ENCODE measurements at places on chromosomes 3 and 15.
A peak's percentile ranks its signal among the peaks of the same experiment; 100 is the strongest.

DNA sequence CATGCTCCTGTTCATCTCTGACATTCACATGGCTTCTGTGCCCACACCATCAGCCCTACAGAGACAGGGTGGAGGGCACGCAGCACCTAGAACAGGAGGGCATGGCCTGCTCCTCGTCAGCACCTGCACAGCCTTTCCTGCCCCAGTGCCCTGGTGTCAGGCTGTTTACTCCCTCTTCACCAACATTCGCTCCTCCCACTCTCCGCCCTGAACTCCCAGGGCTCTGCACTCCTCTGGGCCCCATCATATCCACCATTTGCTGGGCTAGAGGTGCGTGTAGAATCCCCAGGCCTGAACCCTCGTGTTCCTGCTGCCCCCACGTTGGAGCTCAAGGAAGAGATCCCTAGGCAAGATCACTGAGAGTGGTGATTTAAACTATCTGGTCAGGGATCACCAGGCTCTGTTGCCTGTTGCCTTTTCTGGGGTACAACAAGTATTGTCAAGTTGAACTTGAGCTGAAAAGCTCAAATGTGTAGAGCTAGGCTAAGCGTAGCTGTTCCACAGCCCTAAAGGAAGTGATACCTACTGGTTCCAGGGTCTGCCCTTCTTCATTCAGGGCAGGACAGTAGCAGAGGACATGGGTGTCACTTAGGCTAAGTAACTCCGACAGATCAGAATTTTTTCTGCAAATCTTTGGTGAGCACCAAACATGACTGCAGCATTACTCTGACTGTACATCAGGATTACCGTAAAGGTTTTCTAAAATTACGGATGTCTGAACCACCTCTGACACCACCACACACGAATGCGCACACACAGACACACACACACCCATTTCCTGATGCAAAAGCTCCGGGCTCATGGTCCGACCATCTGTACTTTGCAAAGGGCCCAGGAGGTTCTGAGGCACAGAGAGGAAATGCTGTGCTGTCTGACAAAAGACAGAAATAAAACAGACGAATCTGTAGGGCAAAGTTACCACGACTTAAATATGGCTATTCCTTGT lies 43.7 kb upstream of the GNB5 start:
- peaks cover 18% of the 10 kb centered on the region for H3K4me1 ChIP-seq
- H3K4me3 ChIP-seq, result peak overlapping the region; percentile 34
- H3K27me3 ChIP-seq, result no peaks in the 10 kb centered on the region

GRCh38 chr3:72299823-72300222 lies 514.9 kb upstream of the PROK2 start:
- no peak overlapping the region for H3K27ac ChIP-seq
- no peaks in the 10 kb centered on the region for H3K27me3 ChIP-seq
- DNase-seq, result no peak
- peaks cover 3% of the 10 kb centered on the region for H3K36me3 ChIP-seq

DNA sequence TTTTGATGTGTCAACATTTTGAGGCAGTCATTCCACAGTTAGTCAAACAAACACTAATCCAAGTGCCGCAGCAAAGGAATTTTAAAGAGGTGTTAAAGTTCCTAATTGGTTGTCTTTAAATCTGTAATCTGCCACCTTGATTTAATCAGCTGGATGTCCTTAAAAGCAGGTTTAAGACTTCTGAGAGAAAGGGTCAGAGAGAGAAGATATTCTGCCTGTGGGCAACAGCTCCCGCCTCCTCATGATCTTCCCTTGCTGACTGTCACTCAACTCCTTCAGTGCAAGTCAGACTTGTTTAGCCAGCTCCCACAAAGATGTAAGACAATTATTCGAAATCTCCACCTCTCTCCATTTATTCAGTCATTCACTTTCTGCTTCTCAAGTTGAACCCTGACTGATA lies 92.6 kb upstream of the MYRIP start:
- H3K27ac ChIP-seq, result no peak overlapping the region
- H3K36me3 ChIP-seq, result no peaks in the 10 kb centered on the region
- no peaks in the 10 kb centered on the region for H3K4me1 ChIP-seq
- H3K27me3 ChIP-seq, result no peaks in the 10 kb centered on the region
- no peak overlapping the region for H3K4me3 ChIP-seq

GRCh38 chr3:18892047-18892446 lies 256.3 kb upstream of the KCNH8 start:
- peaks cover 6% of the 10 kb centered on the region for H3K4me1 ChIP-seq
- H3K36me3 ChIP-seq, result no peaks in the 10 kb centered on the region
- no peak overlapping the region for H3K4me3 ChIP-seq

- DNase-seq, result peak; percentile 93
- H3K4me3 ChIP-seq, result peak overlapping the region; percentile 94
- H3K27me3 ChIP-seq, result no peaks in the 10 kb centered on the region
Observed at GRCh38 chr15:44712346-44713005, 1.2 kb downstream of the B2M start.

DNA sequence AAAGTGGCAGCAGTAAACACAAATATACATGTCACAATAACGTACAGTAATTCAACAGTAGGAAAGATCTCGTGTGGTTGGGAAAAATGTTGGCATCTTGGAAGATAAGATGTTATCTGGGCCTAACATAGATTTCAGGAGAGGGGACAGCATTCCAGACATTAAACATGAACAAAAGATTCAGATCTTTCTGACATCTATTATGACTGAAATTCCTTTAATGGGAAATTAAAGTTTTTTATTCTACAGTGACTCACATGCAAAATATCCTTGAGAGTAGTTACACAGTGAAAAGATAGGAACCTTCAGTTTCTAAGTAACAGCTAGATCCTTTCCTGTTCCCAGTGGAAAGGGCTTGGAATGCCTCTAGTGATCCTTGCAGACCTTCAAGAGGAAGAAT lies 9.2 kb downstream of the NDUFB5 start:
- DNase-seq, result no peak
- peaks cover 27% of the 10 kb centered on the region for H3K36me3 ChIP-seq
- H3K4me3 ChIP-seq, result no peak overlapping the region
- H3K4me1 ChIP-seq, result peaks cover 22% of the 10 kb centered on the region

DNA sequence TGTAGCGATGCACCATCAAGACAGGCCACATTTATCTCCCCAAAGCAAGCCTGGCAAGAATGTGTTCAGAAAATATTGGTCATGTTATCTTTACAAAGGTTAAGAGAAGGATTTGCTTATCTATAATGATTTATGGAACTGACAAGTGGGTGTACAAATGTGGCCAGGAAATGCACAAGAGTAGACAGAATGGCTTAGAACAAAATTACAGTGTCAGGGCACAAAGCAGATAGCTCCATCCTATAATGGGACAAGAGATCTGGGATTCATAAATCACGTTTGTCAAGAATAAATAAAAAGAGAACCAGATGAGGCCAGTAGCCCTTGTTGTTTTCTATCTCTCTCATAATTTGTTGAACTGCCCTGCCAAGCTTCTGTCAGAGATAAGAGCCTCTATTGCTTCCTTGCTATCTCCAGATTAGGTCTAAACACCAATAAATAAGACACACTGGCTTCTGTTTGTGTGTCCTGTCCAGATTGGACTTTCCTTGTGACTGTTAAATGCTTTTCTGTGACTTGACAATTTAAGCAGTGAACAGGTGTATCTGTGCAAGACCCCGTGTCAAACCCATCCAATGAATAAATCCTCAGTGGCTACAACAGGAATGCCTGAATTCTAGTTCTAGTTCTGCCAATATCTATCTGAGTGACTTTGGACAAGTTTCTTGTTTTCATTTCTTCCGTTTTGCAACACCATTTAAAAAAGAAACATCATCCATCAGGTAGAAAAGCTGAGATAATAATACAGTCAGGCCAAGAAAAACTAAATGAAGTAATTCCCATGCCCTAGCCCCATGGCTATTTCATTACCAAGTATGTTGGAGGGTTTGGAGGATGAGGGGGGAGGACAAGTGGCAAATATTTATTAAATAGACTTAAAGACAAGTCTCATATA lies 157.2 kb downstream of the DCLK3 start:
- no peaks in the 10 kb centered on the region for H3K36me3 ChIP-seq
- DNase-seq, result no peak
- no peak overlapping the region for H3K4me3 ChIP-seq
- H3K27ac ChIP-seq, result no peak overlapping the region
- H3K4me1 ChIP-seq, result no peaks in the 10 kb centered on the region
- H3K27me3 ChIP-seq, result no peaks in the 10 kb centered on the region

DNA sequence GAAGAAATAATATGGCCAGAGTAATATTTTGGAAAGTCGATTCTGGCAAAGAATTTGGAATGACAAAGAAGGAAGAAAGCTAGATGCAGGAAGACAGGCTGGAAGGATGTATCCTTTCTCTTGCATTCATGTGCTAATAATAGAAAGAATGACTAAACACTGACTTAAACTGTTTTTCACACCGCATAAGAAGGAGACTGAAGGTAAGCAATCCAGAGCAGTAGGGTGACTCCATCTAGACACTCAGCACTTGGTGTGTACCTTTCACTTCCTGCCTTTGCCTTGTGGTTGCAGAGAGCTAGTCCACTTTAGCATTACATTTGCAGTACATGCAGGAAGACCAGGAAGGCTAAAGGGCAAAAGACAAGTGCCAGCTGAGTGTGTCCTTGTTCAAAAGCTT lies 234.6 kb downstream of the RBMS3 start:
- H3K36me3 ChIP-seq, result no peaks in the 10 kb centered on the region
- no peak overlapping the region for H3K4me3 ChIP-seq
- no peak overlapping the region for H3K27ac ChIP-seq
- DNase-seq, result no peak

- no peaks in the 10 kb centered on the region for H3K36me3 ChIP-seq
- H3K27ac ChIP-seq, result no peak overlapping the region
Observed at GRCh38 chr15:101615414-101615985, 36.7 kb downstream of the TM2D3 start.

- DNase-seq, result no peak
- no peaks in the 10 kb centered on the region for H3K4me1 ChIP-seq
- no peak overlapping the region for H3K4me3 ChIP-seq
Observed at GRCh38 chr3:74033381-74033780, 408.6 kb upstream of the PDZRN3 start.

- DNase-seq, result peak; percentile 37
- H3K4me3 ChIP-seq, result no peak overlapping the region
- H3K27ac ChIP-seq, result no peak overlapping the region
- no peaks in the 10 kb centered on the region for H3K27me3 ChIP-seq
Observed at GRCh38 chr3:139121513-139122220, 77.0 kb upstream of the PRR23C start.

DNA sequence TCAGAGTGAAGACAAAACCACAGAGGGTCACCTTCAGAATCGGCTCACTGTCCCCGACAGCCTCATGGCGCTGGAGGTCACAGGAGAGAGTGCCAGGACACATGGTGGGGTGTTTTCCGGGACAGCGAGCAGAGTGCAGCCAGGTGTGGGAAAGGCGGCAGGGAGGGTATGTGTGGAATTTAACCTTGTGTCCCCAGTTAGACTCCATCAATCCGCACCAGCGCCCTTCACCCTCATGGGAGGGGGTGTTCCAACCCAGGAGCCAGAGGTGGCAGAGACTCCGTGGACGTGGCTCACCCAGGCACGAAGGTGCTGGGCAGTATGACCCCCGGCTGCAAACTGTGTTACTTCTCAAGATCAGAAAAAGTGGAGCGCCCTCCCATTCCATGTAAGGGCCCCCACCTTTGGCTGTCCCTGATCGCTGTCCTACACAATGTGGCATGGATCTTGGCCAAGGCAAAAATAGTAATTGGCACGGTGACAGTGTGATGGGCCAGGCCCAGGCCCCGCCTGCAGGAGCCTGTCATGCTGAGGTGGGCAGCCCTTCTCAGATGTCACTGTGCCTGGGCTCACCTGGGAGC lies 190.3 kb downstream of the XXYLT1 start:
- no peak for DNase-seq
- no peaks in the 10 kb centered on the region for H3K27me3 ChIP-seq
- H3K36me3 ChIP-seq, result no peaks in the 10 kb centered on the region
- H3K4me1 ChIP-seq, result no peaks in the 10 kb centered on the region
- H3K27ac ChIP-seq, result no peak overlapping the region
- no peak overlapping the region for H3K4me3 ChIP-seq

DNA sequence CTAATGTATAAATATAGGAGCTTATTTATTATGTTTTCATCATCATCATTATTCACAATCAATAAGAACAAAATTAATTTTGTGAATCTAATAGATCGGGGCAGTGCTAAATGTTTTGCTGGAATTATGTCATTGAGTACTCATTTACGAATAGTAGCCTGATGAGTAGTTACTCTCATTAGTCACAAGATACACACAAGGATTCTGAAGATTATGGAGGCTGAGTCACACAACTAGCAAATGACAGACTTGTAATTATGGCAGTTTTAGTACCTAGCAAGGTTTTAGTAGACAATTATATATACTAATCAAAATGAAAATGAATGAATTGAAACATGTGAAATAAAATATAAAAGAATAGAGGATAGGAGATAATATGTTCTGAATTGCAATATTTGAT lies 954.2 kb downstream of the CADM2 start:
- H3K27me3 ChIP-seq, result no peaks in the 10 kb centered on the region
- no peak overlapping the region for H3K4me3 ChIP-seq
- no peak for DNase-seq
- no peaks in the 10 kb centered on the region for H3K36me3 ChIP-seq
- no peaks in the 10 kb centered on the region for H3K4me1 ChIP-seq

DNA sequence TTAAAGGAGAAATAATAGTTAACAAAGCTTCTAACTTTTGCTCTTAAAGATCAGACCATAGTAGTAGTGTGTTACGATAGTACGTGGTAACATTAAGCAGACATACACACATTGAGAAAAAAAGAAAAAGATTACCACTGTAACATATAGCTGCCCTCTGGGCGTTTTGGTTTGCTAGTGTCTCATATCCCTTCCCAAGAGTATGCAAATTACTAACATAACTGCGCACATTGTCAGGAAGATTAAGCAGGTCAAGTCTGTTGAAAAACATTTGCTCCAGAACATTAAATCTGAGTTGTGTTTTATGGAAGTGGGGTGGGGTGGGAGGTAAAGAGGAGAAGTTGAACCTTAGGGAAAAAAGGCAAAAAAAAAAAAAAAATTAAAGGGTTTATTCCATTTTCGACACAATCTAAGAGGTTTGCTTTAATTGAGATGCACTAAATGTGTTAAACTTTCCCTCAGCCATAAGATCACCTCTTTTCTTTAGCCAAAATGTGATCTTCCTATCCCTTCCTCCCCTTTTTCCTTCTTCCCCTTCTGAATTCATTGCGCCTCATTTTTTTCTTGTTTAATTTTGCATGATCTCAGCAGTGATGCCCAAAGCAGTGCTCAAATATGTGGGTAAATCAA lies 1.5 kb upstream of the LRIG1 start:
- no peak overlapping the region for H3K27ac ChIP-seq
- DNase-seq, result no peak
- peak overlapping the region; percentile 3 for H3K4me3 ChIP-seq
- peaks cover 9% of the 10 kb centered on the region for H3K36me3 ChIP-seq
- H3K27me3 ChIP-seq, result peaks cover 22% of the 10 kb centered on the region

- no peaks in the 10 kb centered on the region for H3K4me1 ChIP-seq
- H3K4me3 ChIP-seq, result no peak overlapping the region
- peak; percentile 55 for DNase-seq
- H3K27ac ChIP-seq, result no peak overlapping the region
- no peaks in the 10 kb centered on the region for H3K27me3 ChIP-seq
Observed at GRCh38 chr3:109224333-109224732, 87.8 kb downstream of the C3orf85 start.

Measured in activated CD4-positive, alpha-beta T cell treated with anti-CD3 and anti-CD28 coated beads, Interleukin-2, amount 10 ng/mL, durations not matched to agents 24 days and 14 days (primary cell).